ENCODE measurements at places on chromosomes 5 and 9. TPM values are rescaled to one million over a fixed set of nuclear protein-coding genes. Genes with fewer than 3 reads are reported as not detected.

The CCL28 gene
- total RNA-seq, result 6.2 TPM

The PDZD2 gene
- total RNA-seq, result 1.8 TPM

The EPB41L4B gene
- 5.9 TPM for total RNA-seq

The CCL27 gene
- total RNA-seq, result not detected

The BAG1 gene
- total RNA-seq, result 38.5 TPM

The PCA3 gene
- not detected for total RNA-seq

The REEP2 gene
- total RNA-seq, result 9.9 TPM

The DNAJC18 gene
- 4.5 TPM for total RNA-seq

The ANKRD34B gene
- 1.2 TPM for total RNA-seq

The BTNL8 gene
- total RNA-seq, result not detected

The GPRIN1 gene
- 34.0 TPM for total RNA-seq

The CNTNAP3B gene
- 10.3 TPM for total RNA-seq

The ADAMTSL2 gene
- not detected for total RNA-seq

The MIGA2 gene
- total RNA-seq, result 18.0 TPM

The FAXDC2 gene
- total RNA-seq, result 0.52 TPM

The CER1 gene
- total RNA-seq, result not detected

The SH3PXD2B gene
- 25.6 TPM for total RNA-seq

The CFAP157 gene
- total RNA-seq, result not detected

The C5orf52 gene
- not detected for total RNA-seq

The GNA14 gene
- 0.14 TPM for total RNA-seq

The NEUROG1 gene
- total RNA-seq, result not detected

The TEX48 gene
- total RNA-seq, result not detected

The TNFSF8 gene
- not detected for total RNA-seq

The DDX4 gene
- not detected for total RNA-seq

The GADD45G gene
- total RNA-seq, result not detected

The SGCD gene
- total RNA-seq, result 0.06 TPM

The PRDM9 gene
- total RNA-seq, result not detected

The ISCA1 gene
- 39.0 TPM for total RNA-seq

The IRX2 gene
- total RNA-seq, result 17.2 TPM

The FAM78A gene
- 0.29 TPM for total RNA-seq

The FOXD4L3 gene
- not detected for total RNA-seq

The GABRA6 gene
- not detected for total RNA-seq

The PCDHGB4 gene
- total RNA-seq, result 1.7 TPM

The SLC9A3 gene
- 1.3 TPM for total RNA-seq

The MED27 gene
- 50.0 TPM for total RNA-seq

The ARHGEF39 gene
- total RNA-seq, result 11.9 TPM

The ROPN1L gene
- 1.1 TPM for total RNA-seq

The ENTPD2 gene
- total RNA-seq, result not detected

The DNAI1 gene
- not detected for total RNA-seq

The FRMD3 gene
- 1.4 TPM for total RNA-seq

The SLC34A3 gene
- 0.07 TPM for total RNA-seq

The EGR1 gene
- 2.2 TPM for total RNA-seq

The PROB1 gene
- 2.7 TPM for total RNA-seq

The PCDH1 gene
- total RNA-seq, result 17.4 TPM

The GABRB2 gene
- total RNA-seq, result not detected

The NOTCH1 gene
- total RNA-seq, result 17.1 TPM

The PCDHA9 gene
- total RNA-seq, result not detected

The CTNND2 gene
- total RNA-seq, result 0.12 TPM

The SURF6 gene
- total RNA-seq, result 16.7 TPM

The PCAT7 gene
- not detected for total RNA-seq

The C9orf153 gene
- not detected for total RNA-seq

The NEURL1B gene
- 1.0 TPM for total RNA-seq

The CTXN3 gene
- total RNA-seq, result not detected

The MVB12B gene
- total RNA-seq, result 6.1 TPM

The GPR151 gene
- not detected for total RNA-seq
